ENCODE measurements at places on chromosomes 2 and 18.

DNA sequence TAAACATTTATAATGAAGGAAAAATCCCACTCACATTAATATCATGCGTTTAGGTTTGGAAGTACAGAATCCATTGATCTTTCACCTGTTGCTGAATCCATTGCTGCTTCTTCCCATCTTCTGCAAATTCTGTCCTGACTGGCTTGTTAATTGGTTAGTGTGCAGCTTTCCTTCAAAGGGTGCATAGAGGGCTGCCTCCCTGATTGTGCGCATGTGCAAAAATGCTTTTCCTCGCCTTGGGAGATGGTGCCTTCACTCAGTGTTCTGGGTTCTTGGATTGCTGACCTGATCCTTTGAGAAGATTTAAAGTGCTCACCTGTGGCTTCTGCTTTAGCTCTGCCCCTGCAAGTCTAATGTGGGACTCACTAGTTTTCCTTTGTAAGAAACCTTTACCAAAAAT is 231.2 kb downstream of the SNTG2 start:
- DNase-seq, result no peak

- no peak for DNase-seq
Observed at GRCh38 chr2:96647681-96648080, 5.1 kb downstream of the FER1L5 start.

DNA sequence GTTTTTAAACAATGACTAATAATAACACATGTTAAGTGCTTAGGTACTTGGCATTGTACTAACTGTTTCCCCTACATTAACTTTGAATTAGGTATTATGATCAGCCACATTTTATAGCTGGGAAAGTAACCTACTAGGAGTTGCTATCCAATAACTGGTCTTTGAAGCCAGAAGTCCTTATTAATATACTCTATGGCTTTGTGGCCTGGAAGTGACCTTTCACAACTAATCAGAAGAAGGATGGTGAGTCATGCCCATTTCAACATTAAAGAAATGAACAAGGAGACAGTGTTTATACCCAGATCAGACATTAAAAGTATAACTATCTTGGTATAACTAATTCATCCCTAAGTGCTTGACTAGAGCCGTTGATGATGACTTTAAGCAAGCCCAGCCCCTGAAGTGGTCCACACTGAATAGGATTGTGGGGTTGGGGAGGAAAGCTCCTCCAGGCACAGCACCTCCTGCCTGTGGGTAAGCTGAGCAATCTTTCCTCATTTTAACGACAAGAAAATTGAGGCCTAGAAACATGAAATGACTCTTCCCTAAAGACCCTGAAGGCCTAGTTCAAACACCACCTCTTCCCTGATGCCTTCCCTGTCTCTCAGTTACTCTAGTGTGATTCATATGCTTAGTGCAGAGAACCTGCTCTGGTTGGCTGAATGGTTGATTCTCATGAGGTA is 71.6 kb upstream of the RFX8 start:
- peak; percentile 63 for DNase-seq

- DNase-seq, result no peak
Observed at GRCh38 chr2:137221797-137222492, 456.6 kb downstream of the THSD7B start.

- DNase-seq, result no peak
Observed at GRCh38 chr18:52570975-52571374, 231.0 kb downstream of the DCC start.

DNA sequence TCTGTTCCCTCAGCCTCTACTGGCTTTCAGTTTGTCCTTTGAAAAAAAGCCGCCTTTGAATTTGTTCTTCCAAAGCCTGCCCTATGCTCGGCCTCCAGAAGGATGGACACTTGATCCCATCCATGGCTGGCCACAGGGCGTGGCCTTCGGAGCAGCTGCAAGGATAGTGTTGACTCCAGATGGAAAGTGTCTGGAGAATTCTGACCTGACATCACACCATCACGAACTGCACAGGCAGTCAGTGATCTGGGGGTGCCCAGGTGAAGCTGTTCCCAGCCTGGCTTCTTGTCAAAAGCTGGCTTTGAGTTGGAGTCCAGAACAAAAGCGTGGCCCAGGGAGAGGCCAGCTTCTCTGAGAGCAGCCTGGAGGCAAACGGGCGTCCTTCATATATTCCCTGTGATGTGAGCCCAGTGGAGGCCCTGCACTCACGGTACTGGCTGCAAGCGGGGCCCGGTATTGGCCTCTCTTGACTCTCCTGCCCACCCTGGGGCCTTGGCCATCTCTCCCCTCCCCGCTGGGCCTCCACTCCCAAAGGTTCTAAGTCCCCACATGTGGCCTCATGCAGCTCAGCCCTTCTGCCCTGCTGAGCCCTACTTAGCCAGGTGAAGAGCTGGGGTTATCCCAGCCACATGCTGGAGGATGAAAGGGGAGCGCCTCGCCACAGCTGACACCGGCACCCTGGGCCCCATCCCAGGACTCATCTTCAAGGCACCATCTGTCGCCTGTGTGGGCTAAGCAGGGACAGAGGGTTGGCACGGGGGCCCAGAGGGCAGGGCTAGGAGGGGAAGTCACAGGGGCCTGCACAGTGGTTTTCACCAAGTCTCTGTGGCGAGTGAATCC is 20.4 kb upstream of the ATOH8 start:
- no peak for DNase-seq

- no peak for DNase-seq
Observed at GRCh38 chr2:120720746-120721375, 14.8 kb upstream of the GLI2 start.

- DNase-seq, result no peak
Observed at GRCh38 chr18:21777814-21778213, 37.2 kb downstream of the MIB1 start.

Measured in astrocyte of the cerebellum (primary cell).